ENCODE measurements at places on chromosomes 2 and 18.

GRCh38 chr2:176552501-176553135 is 283.4 kb downstream of the MTX2 start:
- no peak for DNase-seq

- DNase-seq, result no peak
These were observed 32.9 kb downstream of the RMC1 start for GRCh38 chr18:23536204-23536603.

DNA sequence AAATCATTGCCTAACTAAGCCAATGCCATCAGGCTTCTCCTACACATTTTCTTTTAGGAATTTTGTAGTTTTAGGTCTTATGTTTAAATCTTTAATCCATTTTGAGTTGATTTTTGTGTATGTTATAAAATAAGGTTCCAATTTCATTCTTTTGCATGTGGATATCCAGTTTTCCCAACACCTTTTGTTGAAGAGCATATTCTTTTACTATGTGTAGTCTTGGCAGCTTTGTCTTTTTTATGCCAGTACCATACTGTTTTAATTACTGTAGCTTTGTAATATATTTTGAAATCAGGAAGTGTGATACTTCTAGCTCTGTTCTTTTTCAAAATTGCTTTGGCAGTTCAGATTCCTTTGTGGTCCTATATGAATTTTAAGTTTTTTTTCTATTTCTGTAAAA is 11.0 kb downstream of the FASTKD2 start:
- DNase-seq, result no peak

DNA sequence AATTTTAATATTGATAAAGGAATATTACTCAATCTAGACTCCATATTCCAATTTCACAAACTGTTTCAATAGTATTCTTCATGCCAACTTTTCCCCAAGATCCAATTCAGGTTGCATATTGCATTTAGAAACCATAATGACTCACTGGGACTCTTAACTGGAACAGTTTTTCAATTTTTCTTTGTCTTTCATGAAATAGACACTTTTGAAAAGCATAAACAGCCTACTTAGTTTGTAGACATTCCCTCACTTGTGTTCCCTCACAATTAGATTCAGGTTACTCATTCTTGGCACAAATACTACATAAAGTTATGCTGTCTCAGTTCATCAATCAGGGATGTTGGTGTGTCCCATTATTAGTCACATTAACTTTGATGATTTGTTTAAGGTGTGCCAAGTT is 1768.4 kb upstream of the PIK3C3 start:
- no peak for DNase-seq
